ENCODE measurements at places on chromosomes 2 and 18.

- no peak for DNase-seq
These were observed 193.6 kb upstream of the PIK3C3 start for GRCh38 chr18:41761333-41762018.

DNA sequence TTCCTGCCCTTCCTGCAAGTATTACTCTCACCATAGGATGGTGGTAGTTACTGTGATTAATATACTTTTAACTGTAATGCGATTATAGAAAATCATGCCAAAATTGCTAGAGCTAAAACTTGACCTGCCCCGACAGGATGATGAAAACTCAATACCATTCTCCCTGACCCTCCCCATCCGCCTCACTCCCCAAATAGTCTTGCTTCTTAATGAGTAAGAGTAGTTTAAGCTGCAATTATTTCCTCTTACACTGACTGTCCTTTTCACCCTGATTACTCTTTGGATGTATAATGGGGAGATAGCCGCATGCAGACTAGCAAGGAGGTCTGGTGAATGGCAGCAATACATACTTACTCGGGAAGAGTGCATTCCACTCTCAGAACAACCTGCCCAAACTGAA, 269.6 kb upstream of the SIX3 start:
- no peak for DNase-seq

DNA sequence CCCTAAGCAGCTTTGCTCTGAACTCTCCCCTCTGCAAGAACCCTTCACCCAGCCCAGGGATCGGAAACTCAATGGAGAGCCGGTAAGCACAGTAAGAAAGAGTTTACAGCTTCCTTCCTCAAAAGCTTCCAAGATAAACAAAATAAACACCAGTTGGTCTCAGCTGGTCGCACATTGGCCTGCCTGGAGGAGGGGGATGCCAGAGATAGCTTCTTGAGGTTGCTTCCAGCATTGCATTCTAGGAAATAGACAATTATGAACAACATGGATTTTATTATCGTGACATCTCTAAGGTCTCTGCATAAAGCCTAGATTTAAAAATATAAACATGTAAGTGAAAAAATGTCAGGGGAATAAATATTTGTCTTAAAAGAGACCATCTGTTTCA, 141.5 kb upstream of the PKDCC start:
- no peak for DNase-seq

- DNase-seq: no peak
These were observed 9.2 kb downstream of the ACOXL start for GRCh38 chr2:110741491-110741980.

- peak; percentile 24 for DNase-seq
These were observed 485 bp upstream of the GALNT3 start for GRCh38 chr2:165794536-165794928.

- DNase-seq: no peak
These were observed 118.8 kb downstream of the DPP4 start for GRCh38 chr2:161955211-161955610.

DNA sequence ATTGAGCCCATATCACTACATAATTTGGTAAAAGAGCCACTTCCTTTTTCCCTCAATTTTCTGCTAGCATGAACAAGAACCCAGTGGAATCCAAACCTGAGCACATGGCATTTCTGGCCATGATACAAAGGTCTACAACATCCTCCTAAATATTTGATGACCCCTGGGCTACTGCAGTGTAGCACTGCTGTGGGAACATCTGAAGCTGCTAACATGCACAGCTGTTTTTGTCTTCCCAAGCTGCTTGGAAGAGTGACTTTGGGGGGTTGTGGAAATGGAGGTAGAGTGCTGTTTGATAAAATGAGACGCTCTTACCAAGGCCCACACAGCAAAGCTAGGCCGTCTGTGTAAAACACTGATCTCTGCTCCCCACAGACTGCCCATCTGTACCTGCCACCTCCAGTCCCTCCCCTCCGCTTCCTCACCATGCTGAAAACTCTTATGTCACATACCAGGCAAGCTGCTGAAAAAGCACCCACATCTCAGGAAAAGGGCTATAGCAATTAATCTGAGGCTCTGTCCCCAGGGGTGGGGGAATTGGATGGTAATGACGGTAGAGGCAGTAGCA, 197.2 kb upstream of the HNRNPA3 start:
- DNase-seq: no peak

DNA sequence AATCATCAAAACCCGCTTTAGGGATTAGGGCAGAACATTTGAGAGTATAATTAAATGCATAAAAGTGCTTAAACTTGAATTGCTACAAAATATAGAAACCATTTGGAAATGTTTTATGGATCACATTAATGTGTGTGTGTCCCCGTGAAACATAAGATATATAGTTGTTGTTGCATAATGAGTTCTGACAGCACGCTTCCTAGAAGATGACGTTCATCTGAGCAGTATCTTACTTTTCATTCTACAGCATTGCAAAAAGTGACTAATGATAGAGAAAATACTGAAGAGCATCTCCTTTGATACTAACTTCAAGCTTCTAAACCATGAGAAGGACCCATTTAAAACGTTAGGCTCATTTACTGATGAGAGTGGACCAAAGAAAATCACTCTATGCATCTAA, 63.7 kb downstream of the SLC8A1 start:
- no peak for DNase-seq

DNA sequence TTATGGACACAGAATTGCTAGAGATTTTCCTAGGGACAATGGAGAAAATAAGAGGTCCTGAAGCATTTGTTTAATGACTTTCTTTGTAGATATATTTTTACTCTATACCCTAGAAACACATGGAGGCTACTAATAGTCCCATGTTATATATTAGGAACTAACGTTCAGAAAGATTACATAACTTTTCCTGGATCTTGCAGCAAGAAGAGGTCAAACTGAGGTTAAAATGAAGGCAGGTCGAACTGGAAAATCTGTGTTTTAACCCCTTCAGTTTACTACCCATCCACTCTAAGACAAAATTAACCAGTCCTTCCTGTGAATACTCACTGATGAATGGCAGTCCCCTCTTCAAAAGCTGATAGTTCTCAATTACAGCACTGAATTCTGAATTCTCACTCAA, 1415.8 kb upstream of the CELF4 start:
- DNase-seq: no peak

GRCh38 chr2:49940626-49941025, 786.3 kb upstream of the FSHR start:
- DNase-seq: no peak

DNA sequence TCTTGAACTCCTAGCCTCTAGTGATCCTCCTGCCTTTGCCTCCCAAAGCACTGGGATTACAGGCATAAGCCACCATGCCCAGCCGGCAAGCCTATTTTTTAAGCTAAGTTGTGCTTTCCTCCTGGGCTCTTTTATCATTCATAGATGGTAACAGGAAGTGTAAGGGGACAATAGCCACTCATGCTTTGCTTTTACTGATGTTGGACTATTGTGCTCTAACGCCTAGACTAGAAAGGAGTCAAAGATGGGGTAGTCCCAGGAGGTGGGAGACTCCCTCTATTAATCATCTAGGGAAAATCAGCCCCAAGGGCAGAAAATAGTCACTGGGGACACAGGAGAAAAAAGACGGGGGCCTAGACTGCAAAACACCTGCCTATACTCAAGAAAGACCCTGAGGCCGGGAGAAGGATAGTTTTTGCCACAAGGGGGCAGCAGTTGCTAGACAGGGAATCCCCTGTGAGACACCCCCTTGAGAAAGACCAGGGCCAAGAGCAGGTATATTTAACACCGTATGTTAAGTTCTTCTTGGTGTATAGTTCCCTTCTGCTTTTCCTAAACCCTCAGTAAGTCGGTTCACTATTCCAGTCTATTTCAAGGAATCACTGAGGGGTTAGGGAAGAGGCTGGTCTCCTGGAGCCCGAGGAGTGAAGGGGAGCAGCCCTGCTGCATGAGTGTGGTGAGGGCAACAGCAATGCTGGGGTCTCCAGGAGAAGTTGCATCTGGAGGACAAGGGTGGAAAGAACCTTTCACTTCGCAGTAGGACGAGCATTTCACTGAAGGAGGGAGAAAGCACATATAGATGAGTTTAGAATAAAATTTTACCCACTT, 2.1 kb upstream of the CXCR1 start:
- DNase-seq: peak; percentile 59

GRCh38 chr2:19649785-19650380, 251.9 kb downstream of the TTC32 start:
- DNase-seq: no peak

- no peak for DNase-seq
These were observed 76.4 kb upstream of the ZEB2 start for GRCh38 chr2:144596073-144596871.

- DNase-seq: no peak
These were observed 98.3 kb downstream of the MYCN start for GRCh38 chr2:16038621-16039020.

DNA sequence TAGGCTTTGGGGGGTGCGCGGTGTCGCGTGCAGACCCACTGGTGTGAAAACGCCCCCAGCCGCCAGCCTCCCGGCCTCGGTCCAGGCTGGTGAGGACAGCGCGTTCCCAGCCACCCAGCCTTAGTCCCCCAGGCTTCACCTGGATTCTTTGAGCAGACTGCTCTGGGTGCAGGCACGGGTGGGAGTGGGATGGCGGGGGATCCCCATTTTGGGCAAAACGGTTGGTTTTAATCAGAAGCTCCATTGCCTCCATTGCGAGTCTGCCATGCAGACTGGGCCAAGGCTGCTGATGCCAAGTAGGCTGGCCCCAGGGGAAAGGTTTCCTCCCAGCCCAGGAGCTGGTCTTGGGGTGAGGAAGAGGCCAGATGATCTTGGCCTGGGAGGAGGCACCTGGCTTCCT, 445 bp downstream of the MLPH start:
- no peak for DNase-seq

DNA sequence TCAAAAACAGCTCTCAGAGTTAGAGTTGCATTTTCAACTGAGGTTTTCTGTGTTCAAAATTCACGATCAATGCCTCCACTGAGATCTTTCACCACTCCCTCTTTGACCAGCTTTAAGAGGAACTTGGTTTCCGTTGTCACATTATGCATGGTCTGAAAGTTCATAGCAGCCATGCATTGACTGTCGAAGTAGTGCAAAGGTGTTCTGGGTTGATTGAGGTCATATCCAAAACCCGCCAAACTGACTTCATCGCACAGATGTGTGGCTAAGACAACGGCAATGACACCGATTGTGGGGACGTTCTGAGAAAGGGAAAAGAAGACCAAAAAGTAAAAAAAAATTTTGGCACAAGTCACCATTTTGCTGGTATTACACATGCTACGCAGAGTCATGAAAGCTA, 48.7 kb downstream of the ST3GAL5 start:
- no peak for DNase-seq

DNA sequence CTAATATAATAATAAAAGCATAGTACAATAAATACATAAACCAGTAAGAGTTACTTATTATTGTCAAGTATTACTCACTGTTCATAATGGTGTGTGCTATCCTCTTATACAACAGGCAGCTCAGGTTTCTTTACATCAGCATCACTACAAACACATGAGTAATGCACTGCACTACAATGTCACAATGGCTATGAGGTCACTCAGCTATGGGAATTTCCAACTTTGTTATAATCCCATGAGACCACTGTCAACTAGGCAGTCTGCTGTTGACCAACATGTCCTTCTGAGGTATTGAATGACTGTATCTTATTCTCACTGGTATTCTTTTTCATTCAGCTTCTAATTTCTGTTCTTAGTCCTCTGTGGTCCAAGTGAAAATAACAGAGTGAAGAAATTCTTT, 250.4 kb upstream of the DSEL start:
- DNase-seq: no peak

GRCh38 chr2:75224636-75225094, 25.3 kb upstream of the TACR1 start:
- DNase-seq: no peak

DNA sequence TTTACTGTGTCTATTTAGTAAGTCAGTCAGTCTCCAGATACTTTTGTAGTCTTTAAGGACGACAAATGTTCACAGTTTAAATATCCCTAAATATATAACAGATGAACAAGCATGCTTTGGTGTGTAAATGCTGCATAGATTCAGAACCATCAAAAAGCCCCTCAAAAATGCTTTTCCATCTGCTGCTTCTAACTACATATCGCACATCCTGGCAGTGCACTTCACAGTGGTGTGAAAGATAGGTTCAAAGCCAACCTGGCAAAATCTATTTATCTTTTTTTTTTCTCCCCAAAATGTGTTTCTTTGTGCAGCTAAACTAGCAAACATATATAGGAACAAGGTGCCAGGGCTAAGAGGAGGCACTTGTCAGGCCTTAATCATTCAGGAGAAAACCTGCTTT, 753.8 kb downstream of the PLCL1 start:
- DNase-seq: no peak

DNA sequence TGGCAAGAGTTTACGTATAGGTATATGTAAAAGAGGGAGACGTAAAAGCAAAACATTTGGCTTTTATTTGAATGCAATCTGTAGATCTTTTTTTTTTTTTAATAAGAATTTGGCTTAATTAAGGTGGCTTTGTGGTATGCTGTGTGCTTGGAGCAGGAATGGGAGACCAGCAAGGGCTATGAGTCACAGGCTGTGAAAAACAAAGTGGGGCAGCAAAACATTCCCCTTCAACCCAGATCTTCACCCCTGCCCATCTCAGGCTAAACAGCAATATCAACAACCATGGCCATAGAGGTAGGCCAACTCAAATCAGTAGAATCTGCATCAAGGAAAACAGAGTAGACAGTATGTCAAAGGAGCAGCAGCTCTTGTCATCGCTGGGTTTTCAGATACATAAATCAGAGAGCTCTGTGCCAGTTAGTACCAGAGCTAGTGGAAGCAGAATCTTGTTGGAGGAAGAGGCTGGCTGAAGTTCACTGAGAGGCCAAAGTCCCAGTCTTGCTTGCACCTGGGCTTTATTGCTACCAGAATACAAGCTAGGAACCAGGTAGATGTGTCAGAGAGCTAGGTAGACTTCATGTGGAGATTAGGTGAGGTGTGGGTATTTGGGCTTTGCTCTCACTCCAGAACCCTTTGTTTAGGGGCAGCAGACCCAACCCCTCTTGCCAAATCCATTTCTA, 191.5 kb upstream of the FANCL start:
- DNase-seq: no peak

DNA sequence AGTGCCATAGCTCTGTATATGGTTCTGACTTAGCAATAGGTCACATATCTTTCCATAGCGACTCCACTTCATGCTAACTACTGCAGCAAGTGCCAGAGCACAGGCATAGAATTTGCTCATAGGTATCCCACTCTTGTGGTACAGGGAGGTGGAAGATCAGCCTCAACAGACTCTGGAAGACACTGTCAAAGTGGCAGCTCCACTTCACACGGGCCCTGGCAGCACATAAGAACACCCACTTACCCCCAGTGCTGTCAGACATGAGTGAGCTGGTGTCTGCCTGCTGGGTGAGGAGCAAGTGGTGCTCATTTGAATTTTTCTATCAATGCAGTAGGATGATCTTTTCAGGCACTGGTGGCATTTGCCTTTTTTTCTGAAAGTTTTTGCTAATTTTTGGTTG, 48.6 kb downstream of the BCL2L11 start:
- no peak for DNase-seq

GRCh38 chr2:170369894-170370293, 191.9 kb downstream of the MYO3B start:
- no peak for DNase-seq

- no peak for DNase-seq
These were observed 103.8 kb downstream of the TMEFF2 start for GRCh38 chr2:192090911-192091310.

- DNase-seq: no peak
These were observed 23.5 kb upstream of the RPL37A start for GRCh38 chr2:216474925-216475670.
